Heart right ventricle (tissue), 16 donors: ENCODE measurements at places on chromosomes 7 and 10. TPM values are rescaled to one million over a fixed set of nuclear protein-coding genes. Genes with fewer than 3 reads are reported as not detected.

The SRI gene
- 78.3 TPM for total RNA-seq

The PNLIP gene
- not detected for total RNA-seq

The ENO4 gene
- not detected for total RNA-seq

The NEURL1 gene
- 0.57 TPM for total RNA-seq

The TMEM213 gene
- total RNA-seq, result not detected

GRCh38 chr7:48875045-48875916 is 49.1 kb upstream of the CDC14C start:
- no peaks in the 10 kb centered on the region for H3K27me3 ChIP-seq
- peak; percentile 31 for DNase-seq
- H3K27ac ChIP-seq, result no peak overlapping the region
- no peak overlapping the region for H3K4me3 ChIP-seq
- no peaks in the 10 kb centered on the region for H3K36me3 ChIP-seq

GRCh38 chr7:14836571-14837189 is 65.9 kb downstream of the DGKB start:
- H3K4me1 ChIP-seq, result peaks cover 31% of the 10 kb centered on the region
- DNase-seq, result peak; percentile 38
- peak overlapping the region; percentile 84 for H3K27ac ChIP-seq
- H3K36me3 ChIP-seq, result no peaks in the 10 kb centered on the region

GRCh38 chr10:86653379-86653778 is 968 bp upstream of the OPN4 start:
- H3K27me3 ChIP-seq, result no peaks in the 10 kb centered on the region
- H3K4me3 ChIP-seq, result no peak overlapping the region
- no peak overlapping the region for H3K27ac ChIP-seq
- no peak for DNase-seq
- H3K4me1 ChIP-seq, result peaks cover 16% of the 10 kb centered on the region
- no peaks in the 10 kb centered on the region for H3K36me3 ChIP-seq

- no peaks in the 10 kb centered on the region for H3K36me3 ChIP-seq
- H3K27me3 ChIP-seq, result no peaks in the 10 kb centered on the region
- no peaks in the 10 kb centered on the region for H3K4me1 ChIP-seq
- H3K4me3 ChIP-seq, result no peak overlapping the region
Measured at GRCh38 chr7:28758186-28758585, 199.9 kb downstream of the TRIL start.

- H3K27ac ChIP-seq, result no peak overlapping the region
- H3K4me1 ChIP-seq, result no peaks in the 10 kb centered on the region
- no peaks in the 10 kb centered on the region for H3K27me3 ChIP-seq
Measured at GRCh38 chr7:152633504-152633903, 42.4 kb downstream of the XRCC2 start.

GRCh38 chr10:83760142-83760541 is 379.2 kb upstream of the GHITM start:
- H3K4me3 ChIP-seq, result no peak overlapping the region
- H3K36me3 ChIP-seq, result no peaks in the 10 kb centered on the region
- DNase-seq, result no peak
- H3K27me3 ChIP-seq, result no peaks in the 10 kb centered on the region

DNA sequence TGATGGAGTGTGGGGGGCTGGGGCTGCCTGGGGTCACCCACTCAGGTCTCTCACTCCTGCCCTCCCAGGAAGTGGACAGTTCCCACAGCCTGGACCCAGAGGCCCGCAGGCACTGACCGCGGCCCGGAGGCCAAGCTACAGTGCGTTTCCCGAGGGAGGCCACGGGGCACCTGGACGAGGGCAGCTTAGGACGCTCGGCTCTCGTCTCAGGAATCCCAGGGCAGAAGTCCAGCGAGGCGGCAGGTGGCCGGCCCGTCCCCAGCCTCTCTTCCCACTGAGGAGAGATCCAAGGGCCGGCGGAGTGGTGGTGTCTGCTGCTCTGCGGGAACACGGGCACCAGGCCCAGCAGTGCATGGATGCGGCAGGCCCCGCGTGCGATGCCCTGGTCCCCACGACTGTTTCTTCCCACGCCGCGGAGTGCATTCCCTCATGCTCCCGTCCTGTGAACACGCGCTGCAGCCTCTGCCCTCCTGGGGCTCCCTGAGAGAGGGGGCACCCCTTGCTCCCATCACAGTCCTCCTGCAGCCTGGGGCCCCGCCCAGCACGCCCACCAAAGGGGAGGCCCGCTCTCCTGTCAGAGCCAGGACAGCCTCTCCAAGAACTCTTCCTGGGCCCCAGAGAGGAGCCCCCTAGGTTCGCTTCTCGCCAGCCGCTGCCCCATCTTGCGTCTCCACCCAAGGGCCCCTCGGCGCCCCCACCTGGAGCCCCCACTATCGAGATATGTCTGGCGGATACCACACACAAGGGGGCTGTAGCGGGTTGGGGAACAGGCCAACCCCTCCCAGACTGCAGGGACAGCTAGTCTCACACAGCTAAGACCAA is 24.3 kb upstream of the GPR146 start:
- H3K4me3 ChIP-seq, result no peak overlapping the region
- no peak for DNase-seq
- H3K27ac ChIP-seq, result no peak overlapping the region
- no peaks in the 10 kb centered on the region for H3K36me3 ChIP-seq
- no peaks in the 10 kb centered on the region for H3K4me1 ChIP-seq

- H3K27ac ChIP-seq, result no peak overlapping the region
- H3K27me3 ChIP-seq, result peaks cover 23% of the 10 kb centered on the region
- H3K4me1 ChIP-seq, result no peaks in the 10 kb centered on the region
- no peaks in the 10 kb centered on the region for H3K36me3 ChIP-seq
- no peak overlapping the region for H3K4me3 ChIP-seq
- no peak for DNase-seq
Measured at GRCh38 chr10:117441812-117442443, 66.7 kb upstream of the PDZD8 start.

GRCh38 chr7:64882341-64883112 is 20.5 kb upstream of the ZNF273 start:
- peak overlapping the region; percentile 56 for H3K4me3 ChIP-seq
- peaks cover 18% of the 10 kb centered on the region for H3K27me3 ChIP-seq
- no peaks in the 10 kb centered on the region for H3K36me3 ChIP-seq
- peaks cover 11% of the 10 kb centered on the region for H3K4me1 ChIP-seq

DNA sequence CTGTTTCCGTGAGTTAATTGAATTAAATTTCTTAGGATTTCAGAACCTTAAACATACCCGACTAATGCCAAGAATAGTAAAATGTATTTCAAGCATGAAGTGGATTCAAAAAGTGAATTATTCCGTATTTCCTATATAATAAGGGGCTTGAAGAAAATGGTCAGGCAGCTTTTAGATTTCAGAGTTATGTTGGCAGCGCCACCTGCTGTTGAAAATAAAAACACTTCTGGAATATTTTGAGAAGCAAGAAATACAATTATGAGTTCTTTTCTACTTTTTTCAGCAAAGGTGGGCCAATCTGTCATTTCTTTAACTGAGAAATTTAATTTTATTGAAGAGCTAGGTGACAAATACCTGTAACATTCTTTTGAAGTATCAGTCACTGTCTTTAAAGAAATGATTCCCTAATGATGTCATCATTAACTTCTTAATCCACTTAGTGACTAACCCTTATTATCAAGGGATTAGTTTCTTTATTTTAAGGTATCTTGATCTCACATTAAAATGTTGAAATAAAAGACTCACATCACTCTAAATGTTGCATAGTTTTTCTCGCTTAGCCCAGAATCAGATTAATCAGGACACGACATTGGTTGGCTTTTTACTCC is 36.6 kb upstream of the AGR3 start:
- H3K27ac ChIP-seq, result no peak overlapping the region
- H3K27me3 ChIP-seq, result no peaks in the 10 kb centered on the region
- DNase-seq, result no peak
- H3K4me3 ChIP-seq, result no peak overlapping the region

GRCh38 chr7:39688611-39689480 is 65.5 kb downstream of the RALA start:
- DNase-seq, result no peak
- no peaks in the 10 kb centered on the region for H3K36me3 ChIP-seq
- H3K27me3 ChIP-seq, result no peaks in the 10 kb centered on the region
- no peak overlapping the region for H3K27ac ChIP-seq
- H3K4me3 ChIP-seq, result no peak overlapping the region

DNA sequence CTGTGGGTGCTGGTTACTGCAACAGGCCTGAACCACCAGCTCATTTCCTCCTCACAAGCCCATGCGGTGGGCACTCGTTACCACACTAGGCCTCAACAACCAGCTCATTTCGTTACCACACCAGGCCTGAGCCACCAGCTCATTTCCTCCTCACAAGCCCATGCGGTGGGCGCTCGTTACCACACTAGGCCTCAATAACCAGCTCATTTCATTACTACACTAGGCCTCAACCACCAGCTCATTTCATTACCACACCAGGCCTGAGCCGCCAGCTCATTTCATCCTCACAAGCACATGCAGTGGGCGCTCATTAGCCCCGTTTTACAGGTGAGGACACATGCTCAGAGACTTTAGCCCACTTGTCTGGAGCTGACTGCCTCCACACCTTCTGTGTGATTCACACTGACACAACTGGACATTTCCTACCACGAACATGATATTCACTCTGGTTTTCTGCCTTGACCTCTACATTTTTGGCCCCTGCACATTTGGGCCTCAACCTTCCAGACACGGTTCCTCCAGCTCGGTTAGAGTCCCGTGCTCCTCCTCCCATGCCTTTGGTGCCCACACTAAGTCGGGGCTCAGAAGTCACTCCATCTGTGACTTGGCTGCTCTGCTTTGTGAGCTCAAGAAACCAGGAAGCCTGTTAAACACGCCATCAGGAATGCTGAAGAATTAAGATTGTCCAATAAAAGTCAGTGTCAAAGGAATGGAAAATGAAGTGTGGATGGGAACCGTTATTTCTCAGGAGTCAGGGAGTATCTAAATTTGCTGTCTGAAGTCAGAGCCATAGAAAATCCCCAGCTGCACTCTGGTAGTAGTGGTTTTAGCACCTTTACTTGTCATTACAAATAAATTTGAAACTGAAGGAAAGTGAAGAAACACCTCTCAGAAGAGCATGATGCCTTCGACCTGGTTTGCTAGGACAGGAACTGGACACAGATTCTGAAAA is 55.8 kb upstream of the LANCL2 start:
- DNase-seq, result no peak
- no peak overlapping the region for H3K4me3 ChIP-seq
- peaks cover 36% of the 10 kb centered on the region for H3K4me1 ChIP-seq
- no peak overlapping the region for H3K27ac ChIP-seq
- H3K27me3 ChIP-seq, result no peaks in the 10 kb centered on the region

- H3K27me3 ChIP-seq, result peaks cover 27% of the 10 kb centered on the region
- no peak overlapping the region for H3K27ac ChIP-seq
- H3K36me3 ChIP-seq, result no peaks in the 10 kb centered on the region
Measured at GRCh38 chr7:31443457-31443856, 70.4 kb upstream of the ITPRID1 start.

GRCh38 chr7:90005836-90006235 is 148.4 kb upstream of the STEAP1 start:
- H3K27ac ChIP-seq, result no peak overlapping the region
- H3K4me3 ChIP-seq, result no peak overlapping the region
- no peaks in the 10 kb centered on the region for H3K36me3 ChIP-seq
- no peaks in the 10 kb centered on the region for H3K4me1 ChIP-seq
- no peak for DNase-seq

- H3K27me3 ChIP-seq, result peaks cover 5% of the 10 kb centered on the region
- no peak overlapping the region for H3K27ac ChIP-seq
- no peak for DNase-seq
- peaks cover 5% of the 10 kb centered on the region for H3K4me1 ChIP-seq
- H3K36me3 ChIP-seq, result no peaks in the 10 kb centered on the region
Measured at GRCh38 chr7:140981951-140982350, 32.8 kb downstream of the MRPS33 start.

- H3K4me3 ChIP-seq, result no peak overlapping the region
- peaks cover 64% of the 10 kb centered on the region for H3K4me1 ChIP-seq
- DNase-seq, result no peak
- no peak overlapping the region for H3K27ac ChIP-seq
- H3K36me3 ChIP-seq, result no peaks in the 10 kb centered on the region
Measured at GRCh38 chr10:8060010-8060703, 5.7 kb downstream of the GATA3 start.
